ENCODE measurements at places on chromosomes 2 and 18.

DNA sequence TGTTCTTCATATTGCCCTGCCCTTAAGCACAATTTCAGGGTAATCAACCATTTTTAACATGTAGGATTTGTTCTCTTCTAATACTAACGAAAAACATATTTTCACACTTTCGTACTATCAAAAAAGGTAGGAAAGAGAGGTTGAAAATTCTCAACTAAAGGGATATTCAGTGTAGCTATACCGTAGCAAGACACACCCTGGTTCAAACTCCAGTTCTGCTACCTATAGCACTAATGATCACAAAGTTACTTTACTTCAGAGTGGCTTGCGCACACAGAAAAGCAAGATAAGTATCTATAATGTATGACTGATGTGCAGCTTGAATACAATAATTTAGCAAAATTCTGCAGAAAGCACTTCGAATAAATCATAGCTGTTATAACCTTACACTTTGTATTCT lies 125.8 kb upstream of the CD226 start:
- DNase-seq = no peak

- no peak for DNase-seq
These were observed 190.5 kb upstream of the SESTD1 start for GRCh38 chr2:179455172-179455524.

GRCh38 chr18:43648002-43648401 lies 370.7 kb upstream of the SYT4 start:
- no peak for DNase-seq

GRCh38 chr2:110095994-110096633 lies 19.5 kb downstream of the MALL start:
- DNase-seq = no peak

GRCh38 chr2:31411771-31412170 lies 2.8 kb downstream of the XDH start:
- DNase-seq = no peak

DNA sequence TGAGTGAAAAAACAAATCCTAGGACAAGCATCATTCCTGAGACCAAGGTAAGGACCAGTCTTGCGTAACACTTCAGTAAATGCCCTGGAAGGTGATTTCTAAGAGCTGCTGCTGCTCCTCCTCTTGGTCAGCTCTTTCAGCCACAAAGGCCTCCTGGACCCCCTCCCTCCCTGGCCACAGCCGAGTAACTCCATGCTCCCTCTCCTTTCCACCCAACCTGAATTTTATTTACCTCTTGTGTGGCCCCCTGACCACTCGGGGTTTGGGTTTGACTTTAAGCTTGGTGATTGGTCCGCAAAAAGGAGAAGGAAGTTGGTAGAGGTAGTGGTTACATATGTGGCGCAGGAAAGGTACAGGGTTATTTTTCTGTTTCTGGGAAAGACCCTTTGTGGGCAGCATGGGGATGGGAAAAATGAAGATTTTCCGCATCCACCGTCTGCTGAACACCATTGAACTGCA lies 9.2 kb downstream of the HTRA2 start:
- DNase-seq = no peak

GRCh38 chr2:153403940-153404339 lies 74.6 kb downstream of the RPRM start:
- DNase-seq = no peak

DNA sequence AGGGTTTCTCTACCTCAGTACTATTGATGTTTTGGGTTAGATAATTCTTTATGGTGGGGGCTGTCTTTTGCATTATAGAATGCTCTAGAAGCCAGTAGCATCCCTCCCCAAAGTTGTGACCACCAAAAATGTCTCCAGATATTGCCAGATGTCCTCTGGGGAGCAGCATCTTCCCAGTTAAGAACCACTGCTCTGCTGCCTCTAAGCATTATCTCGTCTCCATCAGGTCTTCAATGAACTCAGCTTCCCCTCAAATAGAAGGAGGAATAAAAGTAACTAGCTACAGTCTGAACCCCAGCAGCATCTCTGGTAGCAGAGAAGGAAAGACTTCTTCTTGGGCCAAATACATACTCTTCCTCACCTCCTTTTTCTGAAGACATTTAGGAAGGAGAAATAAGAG lies 244.1 kb downstream of the AGPS start:
- DNase-seq = no peak

DNA sequence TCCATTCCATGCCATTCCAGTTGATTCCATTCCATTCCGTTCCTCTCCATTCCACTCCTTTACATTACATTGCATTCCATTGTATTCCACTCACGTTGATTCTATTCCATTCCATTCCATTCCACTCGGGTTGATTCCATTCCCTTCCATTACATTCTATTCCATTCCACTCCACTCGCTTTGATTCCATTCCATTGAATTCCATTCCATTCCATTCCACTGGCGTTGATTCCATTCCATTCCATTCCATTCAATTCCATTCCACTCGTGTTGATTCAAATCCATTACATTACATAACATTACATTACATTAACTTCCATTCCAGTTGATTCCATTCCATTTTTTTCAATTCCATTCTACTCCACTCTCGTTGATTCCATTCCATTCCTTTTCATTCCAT lies 1142.8 kb downstream of the RPIA start:
- DNase-seq = no peak

DNA sequence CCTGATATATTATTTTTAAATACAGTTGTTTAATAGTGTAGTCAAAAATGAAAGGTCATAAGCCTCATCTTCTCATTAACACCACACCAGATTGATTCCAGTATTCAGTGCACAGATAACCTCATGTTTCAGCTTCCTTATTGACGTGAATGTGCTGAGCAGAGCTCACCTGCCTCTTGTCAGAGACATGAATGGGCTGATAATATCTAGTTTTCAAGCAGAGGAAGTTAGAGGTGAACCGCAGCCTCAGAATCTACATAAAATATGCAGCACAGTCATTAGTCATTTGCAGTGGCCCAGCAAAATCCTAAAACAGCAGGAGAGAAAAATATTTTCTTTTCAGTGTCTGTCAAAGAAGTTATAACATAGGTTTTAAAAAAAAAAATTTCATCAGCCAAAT lies 216.2 kb downstream of the GBX2 start:
- no peak for DNase-seq

- DNase-seq = peak; percentile 49
These were observed 535 bp downstream of the ATG4B start for GRCh38 chr2:241637795-241638660.

DNA sequence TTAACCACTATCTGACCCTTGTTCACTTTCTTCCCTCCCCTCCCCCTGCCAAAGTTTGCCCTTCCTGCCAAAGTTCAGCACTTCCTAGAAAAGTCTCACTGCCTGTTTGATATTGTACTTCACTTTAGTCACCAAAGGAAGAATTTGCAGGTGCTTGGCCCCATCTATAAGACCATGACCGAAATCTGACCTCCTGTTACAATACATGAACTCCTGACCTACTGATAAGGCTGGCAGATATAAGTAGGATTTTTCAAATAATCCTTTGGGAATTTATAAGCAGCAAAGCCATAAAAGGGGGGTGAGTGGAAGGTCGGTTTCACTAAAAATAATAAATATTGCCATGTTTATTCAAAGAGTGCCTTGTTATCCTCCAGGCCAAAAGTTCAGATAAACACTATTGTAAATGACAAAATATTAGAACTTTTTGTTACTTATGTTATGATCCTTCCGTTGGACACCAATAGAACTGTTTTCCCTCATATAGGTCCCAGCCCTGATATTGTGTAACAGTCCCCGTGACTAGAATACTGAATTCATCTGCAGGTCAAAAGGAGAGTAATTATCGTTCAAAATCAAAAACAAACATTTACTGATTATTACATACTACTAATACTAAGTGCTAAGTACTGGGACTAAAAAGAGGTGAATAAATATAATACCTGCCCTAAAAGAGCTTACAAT lies 277.6 kb downstream of the EXOC6B start:
- no peak for DNase-seq

- no peak for DNase-seq
These were observed 1.8 kb upstream of the RFX8 start for GRCh38 chr2:101476605-101477208.

Measured in inflammatory macrophage (primary cell).